ENCODE measurements at places on chromosomes 5 and 9.

GRCh38 chr5:1552521-1553255 lies 28.9 kb upstream of the LPCAT1 start:
- peak; percentile 89 for DNase-seq

DNA sequence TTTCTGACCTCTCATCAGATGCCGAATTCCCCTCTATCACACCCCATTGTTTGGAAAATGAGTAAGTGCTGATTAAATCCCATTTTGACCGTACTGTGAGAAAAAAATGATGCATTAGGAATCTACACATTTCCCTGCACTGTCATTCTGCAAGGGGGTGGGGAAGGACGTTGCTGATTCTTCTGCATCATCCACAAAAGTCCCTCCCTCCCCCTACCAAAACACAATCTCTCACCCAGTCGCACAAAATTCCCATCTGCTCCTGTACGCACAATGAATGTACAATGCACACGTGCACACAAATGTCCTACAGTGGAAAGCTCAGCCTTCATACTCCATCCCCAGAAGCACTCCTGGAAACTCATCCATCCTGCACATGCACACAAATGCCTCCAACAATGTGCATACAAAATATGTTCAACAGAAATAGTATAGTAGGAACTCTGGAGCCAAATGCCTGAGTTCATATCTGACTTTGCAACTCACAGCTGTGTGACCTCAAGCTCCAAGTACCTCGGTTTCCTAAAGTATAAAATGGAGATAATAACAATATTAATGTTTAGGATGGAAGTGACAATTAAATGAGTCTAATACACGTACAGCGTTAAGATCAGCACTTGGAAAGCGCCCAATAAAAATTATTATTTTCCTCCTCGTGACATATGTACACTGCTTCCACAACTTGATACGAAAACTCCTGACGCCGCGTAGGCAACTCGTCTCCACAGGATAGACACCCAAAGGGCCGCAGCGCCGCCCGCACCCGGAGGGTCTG lies 809 bp downstream of the TNIP1 start:
- no peak for DNase-seq

DNA sequence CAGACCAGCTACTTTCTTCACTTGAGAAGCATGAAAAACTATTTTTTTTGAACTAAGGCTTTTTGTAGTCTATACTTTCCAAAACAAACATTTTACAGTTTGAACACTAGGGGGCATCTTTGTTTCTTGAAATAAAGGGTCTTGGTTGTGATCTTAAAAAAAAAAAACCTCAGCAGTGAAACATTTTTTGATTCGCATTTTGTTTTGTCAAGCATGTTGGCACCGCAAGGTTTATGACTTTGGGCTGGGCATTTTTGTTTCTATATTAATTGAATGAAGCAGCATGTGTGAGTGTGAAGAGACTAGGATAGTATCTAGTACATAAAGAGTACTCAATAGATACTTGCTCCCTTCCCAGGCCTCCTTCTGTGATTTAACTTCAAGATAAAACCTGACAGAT lies 31.6 kb upstream of the ACOT12 start:
- no peak for DNase-seq

DNA sequence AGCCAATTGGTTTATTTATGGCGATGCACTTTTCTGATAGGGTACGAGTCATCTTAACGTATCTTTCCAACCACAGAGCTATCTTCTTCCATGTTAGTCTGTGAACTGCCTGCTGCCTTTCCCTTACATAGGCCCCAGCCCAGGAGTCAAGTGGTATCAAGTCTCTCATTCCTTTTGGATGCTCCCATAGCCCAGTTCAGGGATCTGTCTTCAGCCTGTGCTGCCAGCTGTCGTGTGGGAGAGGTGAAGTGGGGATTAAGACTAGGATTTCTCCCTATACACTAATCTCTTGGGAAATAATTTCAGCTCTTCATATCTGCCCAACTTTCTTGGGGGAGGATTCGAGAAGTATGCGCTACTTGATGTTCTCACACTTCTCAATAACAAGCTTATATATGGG lies 475.7 kb downstream of the EBF1 start:
- DNase-seq, result no peak

DNA sequence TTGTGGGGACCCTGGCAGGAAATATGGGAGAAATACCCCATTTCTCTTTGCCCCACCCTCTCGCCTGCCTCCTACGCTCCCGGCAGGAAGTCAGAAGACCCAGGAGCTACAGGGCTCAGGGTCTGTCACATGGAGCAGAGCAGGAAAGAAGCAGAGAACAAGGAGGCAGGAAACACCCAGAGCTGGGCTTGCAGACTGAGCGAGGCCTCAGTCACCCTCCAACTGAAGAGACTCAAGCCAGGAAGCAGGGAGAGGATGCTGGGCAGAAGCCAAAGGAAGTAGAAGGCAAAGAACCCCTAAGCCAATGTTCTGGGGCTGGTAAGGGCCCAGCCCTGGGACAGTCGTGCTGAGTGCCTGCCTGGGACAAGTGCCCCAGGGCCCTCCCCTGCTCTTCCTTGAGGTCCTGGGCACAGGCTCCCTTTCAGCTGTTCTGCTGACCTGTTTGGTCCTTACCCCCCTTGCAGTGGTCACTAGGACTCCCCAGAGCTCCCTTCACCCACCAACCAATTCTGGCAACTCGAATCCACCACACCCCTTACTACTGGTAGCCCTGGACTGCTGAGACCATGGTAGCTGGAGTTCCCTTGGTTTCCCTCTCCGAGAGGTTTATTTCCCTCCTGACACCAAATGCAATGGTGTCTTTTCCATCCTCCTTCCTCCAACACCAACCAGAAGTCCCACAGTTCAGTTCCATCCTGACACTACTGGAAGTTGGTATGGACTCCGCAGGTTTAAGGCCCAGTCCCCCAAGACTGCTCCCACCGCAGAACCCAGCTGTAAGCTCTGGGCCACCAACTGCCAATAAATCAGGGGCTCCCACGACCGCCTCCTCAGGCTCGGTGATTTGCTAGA lies 157.5 kb downstream of the COL23A1 start:
- no peak for DNase-seq

GRCh38 chr9:72044095-72044494 lies 16.3 kb downstream of the C9orf57 start:
- DNase-seq, result no peak

DNA sequence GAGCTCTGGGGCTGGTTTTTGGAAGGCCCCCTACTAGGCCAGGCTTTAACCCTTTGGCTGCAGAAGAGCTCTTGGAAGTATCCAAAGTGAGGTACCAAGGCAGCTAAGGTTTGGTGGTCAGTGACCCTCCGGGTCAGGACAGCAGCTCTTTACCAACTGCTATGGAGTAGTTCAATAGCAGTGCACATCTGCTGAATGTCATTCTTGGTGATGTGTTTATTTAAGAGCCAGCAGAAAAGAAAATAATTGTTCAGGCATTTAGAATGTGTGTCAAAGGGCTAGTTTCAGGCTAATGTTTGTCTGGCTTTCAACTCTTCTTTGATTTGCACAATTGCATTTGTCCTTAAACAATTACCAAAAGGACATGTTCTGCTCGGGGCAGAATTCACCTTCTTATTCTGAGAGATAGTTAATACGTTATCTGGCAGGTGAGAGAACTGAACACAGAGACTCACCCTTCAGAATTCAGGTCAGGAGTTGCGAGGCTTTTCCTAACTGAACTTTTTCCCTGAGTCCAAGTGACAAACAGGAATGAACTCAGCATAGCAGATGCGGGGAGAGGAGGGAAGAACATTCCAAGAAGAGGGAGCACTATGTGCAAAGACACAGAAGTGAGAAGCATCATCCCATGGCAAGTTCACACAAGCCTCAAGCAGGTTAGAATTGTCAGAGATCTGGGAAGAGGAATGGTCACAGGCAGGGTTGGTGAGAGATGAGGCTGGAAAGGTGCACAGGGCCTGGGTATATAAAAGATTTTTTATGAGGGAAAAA lies 556.7 kb upstream of the TLE4 start:
- no peak for DNase-seq

- DNase-seq, result no peak
Measured at GRCh38 chr5:10162468-10162867, 87.2 kb downstream of the ATPSCKMT start.
